Hematopoietic multipotent progenitor cell treated with erythropoietin and hydrocortisone succinate and interleukin-3 and kit ligand, for 8 days (in vitro differentiated cells): ENCODE measurements at places on chromosomes 3 and 15.
A peak's percentile ranks its signal among the peaks of the same experiment; 100 is the strongest.

DNA sequence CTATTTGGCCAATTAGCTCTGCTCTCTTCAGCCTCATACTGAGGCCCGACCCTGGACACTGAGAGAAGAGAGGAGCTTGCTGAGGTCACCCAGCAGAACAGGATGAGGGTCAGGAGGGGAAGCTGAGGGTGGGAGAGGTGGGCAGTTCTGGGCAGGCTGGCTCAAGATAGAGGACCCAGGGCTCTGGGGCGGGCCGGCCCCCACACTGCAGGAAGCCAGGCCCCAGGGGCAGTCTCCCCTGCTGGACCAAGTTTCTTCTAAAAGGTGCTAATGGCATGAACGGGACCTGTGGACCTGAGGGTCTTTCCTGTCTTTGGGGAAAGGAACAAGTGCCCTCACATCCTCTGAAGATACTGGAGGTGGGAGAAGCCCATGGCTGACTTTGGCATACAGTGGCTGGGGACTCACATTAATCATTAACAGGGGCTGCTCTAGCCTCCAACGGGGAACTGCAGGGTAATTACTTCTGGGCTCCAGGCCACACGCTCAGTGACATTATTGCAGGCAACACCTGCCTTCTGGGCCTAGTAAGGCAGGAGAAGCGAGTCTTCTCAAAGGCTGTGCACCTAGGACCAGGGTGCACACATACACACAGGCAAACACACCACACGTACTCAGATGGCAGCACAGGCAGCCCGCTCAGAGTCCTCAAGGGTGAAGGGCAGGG, 10.6 kb downstream of the HCN4 start:
- no peak for DNase-seq

- DNase-seq, result no peak
These were observed 147.9 kb upstream of the ABI3BP start for GRCh38 chr3:101141135-101141534.

DNA sequence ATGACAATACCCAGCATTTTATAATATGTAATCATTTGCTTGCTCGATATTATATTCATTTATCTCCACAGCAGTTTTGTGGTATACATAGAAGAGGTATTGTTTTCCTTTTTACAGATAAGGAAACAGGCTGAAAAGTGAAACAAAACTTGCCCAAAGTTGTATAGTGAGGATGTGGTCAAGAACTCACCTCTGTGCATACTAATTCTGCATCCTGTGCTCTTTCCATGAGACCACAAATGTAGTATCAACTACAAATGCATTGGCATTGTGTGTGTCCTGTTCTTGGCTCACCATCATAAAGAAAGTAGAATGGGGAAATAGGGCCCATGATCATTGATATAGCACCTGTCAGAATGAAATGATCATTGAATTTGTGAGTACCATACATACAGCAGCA, 167.3 kb downstream of the NECTIN3 start:
- no peak for DNase-seq

GRCh38 chr15:66757521-66757920, 55.5 kb downstream of the SMAD6 start:
- no peak for DNase-seq

DNA sequence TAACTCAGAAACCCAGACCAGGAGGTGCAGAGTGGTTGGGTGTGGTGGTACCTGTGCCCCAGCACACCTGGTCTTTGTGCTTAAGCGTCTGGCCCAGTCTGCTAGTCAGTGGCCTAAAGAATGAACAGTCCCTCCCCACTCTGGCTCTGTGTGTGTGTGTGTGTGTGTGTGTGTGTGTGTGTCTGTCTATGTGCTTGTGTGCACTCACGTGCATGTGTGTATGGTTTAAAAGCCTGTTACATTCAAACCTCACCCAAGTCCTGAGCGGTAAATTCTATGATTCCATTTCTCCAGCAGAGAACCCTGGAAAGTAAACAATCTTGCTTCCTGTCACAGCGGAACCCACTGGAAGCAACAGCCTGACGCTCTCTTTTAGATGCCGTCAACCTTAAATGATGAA, 34.2 kb downstream of the EDEM1 start:
- DNase-seq, result no peak

DNA sequence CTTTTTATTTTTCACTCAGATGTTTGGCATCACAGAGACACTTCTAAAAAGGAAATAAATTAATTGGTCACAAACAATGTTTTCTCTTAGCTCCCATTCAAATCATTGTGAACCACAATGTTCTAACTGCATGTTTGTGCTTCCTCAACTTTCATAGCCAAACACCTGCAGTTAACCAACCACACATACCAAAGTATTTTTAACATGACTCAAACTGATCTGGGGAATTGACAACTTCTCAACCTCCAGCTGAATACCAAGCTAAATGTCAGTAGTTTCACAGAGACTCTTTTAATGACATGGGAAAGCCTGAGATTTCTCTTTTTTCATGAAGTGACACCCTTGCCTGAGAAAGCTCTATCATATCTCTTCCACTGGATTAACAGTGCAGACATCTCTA, 217.9 kb upstream of the MME start:
- no peak for DNase-seq

GRCh38 chr15:62141643-62142588, 23.2 kb downstream of the C2CD4B start:
- DNase-seq, result no peak

DNA sequence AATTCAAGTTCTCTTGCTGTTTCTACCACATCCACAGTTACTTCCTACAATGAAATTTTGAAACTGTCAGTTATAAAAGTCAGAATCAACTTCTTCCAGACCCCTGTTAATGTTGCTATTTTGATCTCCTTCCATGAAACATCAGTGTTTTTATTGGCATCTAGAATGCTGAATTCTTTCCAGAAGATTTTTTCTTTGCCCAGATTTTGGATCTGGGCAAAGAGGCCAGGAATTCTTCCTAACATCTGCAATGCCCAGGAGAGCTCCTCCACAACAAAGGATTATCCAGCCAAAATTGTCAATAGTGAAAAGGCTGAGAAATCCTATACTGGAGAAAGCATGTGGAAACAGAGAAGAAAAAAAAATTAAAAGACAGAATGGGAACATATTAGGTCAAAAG, 75.5 kb downstream of the SERPINI1 start:
- DNase-seq, result no peak

DNA sequence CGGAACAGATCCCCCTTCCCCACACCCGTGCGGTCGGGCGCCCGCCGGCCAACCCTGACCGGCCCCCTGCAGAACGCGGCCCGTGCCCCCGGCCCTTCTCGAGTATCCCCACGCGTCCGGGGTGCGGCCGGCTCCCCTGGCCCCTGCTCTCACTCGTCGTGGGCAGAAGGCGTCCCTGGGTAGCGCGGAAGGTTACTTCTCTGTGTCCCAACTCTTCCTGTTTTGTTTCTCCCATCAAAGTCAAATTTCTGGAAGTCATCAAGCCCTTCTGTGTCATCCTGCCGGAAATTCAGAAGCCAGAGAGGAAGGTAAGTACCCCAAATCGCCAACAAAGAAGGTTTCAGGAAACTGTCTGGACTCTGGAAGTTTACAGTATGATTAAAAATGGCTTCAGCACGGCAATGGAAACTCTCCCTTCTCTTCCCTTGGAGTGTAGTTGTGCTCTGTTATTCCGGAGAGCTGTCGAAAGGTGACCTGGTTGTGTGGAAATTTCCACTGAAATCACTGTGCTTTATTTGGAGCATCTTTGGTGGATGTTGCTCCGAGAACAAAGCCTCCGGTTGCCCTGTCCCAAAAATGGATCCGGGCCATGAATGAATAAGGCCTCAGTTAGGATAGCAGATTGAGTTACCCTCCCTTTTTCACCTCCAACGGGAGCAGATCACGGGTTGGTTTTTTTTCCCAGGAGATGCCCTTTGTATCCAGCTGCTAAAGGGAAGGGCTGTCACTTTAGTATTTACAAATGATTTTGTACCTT, 536 bp downstream of the SEC61A1 start:
- DNase-seq, result no peak

GRCh38 chr15:90690585-90690984, 26.6 kb upstream of the BLM start:
- no peak for DNase-seq

DNA sequence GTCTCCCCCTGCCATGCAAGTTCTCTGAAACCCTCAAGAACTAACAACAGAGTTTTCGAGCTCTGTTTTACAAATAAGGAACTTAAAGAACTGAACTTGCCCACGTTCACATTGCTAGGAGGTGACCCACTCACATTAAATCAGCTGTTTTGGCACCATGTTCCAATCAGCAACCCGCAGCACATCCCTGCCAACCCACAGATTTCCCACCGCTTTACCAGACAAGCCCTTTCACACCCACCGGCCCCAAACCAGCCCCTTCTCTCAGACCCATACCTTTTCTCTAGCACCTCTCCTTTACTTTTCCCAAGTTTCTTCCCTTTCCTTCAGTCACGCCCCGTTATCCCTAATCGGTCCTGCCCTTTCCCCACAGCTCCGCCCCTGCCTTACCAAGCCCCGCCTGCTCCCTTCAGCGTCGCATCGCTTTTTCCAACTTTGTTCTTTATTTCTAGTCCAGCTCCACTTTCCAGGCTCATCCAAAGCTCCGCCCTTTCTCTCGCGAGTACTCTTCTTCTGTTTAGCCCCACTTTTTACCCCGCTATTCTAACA, 804 bp upstream of the BRPF1 start:
- no peak for DNase-seq

DNA sequence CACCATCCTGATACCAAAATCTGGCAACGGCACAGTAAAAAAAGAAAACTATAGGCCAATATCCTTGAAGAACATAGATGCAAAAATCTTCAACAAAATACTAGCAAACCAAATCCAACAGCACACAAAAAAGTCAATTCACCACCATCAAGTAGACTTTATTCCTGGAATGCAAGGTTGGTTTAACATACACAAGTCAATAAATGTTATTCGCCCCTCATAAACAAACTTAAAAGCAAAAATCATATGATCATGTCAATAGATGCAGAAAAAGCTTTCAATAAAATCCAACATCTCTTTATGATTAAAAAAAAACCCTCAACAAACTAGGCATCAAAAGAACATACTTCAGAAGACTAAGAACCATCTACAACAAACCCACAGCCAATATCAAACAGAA, 252.9 kb downstream of the UACA start:
- no peak for DNase-seq

- no peak for DNase-seq
These were observed 576.9 kb downstream of the TUSC7 start for GRCh38 chr3:117286488-117286887.

- DNase-seq, result no peak
These were observed 92.6 kb downstream of the CHDH start for GRCh38 chr3:53753518-53754183.

GRCh38 chr3:108525971-108526370, 15.6 kb upstream of the MYH15 start:
- no peak for DNase-seq

- no peak for DNase-seq
These were observed 7.5 kb upstream of the PLA2G4D start for GRCh38 chr15:42101861-42102260.

- DNase-seq, result peak; percentile 50
These were observed 2.0 kb downstream of the MGLL start for GRCh38 chr3:127820221-127820825.

- no peak for DNase-seq
These were observed 622.2 kb upstream of the ZNF385D start for GRCh38 chr3:22373182-22373581.

DNA sequence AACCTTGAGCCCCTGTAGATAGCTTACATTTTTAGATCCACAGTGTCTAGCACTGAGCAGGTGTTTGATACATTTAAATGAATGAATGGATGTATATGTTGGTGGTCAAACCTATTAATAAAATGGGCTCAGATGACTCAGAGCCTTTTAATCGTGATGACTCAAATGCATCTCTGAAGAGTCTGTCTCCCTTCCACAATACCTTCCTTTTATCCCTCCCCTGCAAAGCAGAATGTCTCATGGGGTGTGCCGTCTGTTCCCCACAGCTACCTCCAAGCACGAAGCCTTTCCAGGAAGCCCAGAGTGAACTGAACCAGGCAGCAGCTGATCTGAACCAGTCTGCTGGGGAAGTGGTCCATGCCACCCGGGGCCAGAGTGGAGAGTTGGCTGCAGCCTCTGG, 303.5 kb upstream of the TPM1 start:
- DNase-seq, result no peak

DNA sequence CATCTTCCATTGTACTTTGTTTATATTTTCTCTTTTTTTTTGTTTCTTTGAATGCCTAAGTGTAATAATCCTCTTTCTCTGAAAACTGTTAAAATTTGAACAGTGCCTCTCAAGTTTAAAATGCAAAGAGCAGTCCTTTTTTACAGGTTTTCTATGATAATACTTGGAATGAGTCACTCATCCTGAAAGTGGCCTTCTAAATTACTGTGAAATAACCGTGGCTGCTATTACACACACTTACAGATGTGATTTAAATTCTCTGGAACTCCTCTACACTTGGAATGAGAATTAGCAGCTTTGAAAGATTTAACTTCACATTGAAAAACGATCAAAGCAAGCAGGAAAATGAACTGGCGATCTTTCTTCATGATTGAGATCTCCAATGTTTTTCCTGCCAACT, 105.9 kb downstream of the ROBO1 start:
- no peak for DNase-seq

DNA sequence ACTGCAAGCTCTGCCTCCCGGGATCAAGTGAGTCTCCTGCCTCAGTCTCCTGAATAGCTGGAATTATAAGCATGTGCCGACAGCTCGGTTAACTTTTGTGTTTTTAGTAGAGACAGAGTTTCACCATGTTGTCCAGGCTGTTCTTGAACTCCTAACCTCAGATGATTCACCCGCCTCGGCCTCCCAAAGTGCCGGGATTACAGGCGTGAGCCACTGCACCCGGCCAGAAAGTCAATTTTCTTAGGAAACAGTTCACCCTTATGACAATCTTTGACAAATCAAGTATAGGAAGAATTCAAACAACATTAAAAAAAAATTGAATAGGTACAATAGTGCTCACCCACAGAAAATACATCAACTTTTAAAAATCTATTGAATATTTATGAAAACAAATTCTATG, 23.6 kb upstream of the DUT start:
- no peak for DNase-seq

DNA sequence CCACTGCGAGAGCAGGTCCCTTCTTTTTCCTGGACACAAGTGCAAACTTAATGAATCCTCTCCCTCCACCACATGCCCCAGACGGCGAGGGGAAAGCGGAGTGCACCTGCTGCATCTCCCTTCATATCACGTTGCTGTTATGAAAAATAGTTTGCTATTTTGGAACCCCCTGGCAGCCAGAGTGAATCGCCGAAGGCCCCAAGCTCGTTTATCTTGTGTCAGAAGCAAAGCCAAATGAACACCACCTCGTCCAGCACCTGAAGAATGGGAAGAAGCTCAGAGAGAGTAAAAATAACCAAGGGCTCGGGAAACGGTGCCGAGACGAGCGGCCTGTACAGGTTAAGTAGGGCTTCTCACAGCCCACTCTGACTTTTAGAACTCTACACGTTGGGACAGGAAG, 394.6 kb upstream of the RORA start:
- DNase-seq, result no peak

DNA sequence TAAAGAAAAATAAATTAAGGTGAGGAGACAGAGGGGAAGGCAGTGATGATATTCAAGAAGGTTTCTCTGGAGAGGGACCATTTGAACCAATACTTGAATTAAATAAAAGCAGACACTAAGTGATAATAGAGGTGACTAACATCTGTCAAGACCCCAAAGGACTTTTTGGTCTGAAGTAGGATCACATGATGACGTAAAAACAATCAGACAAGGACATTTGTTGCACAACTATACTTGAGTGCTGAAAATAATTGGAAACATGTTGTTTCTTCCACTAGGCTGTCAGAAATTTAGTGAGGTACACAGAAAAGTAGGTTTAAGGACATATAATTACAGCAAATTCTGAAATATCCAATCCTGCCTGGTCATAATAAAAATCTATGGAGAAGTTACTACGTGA, 179.5 kb downstream of the WNT5A start:
- DNase-seq, result no peak
